ENCODE measurements at places on chromosomes 7 and 10. TPM values are rescaled to one million over a fixed set of nuclear protein-coding genes. Genes with fewer than 3 reads are reported as not detected.

- DNase-seq, result no peak
These were observed 84.4 kb upstream of the SEM1 start for GRCh38 chr7:96794063-96794462.

DNA sequence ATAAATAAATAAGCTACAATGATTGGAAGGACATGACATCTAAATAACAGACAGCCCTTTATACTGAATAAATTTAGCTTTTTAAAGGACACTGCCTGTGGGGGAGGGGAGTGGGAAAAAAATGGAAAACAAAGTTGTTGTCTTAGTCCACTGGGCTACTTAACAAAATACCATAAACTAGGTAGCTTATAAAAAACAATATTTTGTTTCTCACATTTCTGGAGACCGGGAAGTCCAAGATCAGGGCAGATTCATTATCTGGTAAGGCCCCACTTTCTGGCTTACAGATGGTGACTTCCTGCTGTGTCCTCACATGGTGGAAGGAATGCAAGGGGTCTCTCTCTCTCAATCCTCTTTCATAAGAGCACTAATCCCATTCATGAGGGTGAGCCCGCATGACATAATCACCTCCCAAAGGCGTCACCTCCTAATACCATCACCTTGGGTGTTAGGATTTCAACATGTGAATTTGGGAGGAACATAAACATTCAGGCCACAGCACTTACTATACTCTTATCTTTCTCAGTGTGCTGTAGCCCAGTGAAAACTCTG lies 43.0 kb downstream of the DNAJC12 start:
- no peak for DNase-seq

DNA sequence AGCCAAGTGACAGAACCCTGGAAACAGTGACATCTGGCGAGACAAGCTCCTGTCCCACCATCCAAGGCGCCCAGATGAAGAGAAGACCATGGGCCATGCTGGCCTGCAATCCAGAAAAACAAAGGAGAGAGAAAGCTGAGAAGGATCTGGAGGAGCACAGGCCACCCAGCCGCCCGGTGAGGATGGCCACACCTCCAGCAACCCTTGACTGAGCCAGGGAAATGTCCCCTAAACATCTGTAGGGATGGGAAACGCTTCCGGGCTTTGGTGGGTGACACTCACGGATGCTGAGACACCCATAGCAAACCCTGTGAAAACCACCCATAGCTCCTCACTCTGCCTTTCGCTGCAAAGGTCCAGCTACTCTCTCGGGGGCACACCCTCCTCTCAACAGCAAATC lies 32.0 kb downstream of the TCERG1L start:
- no peak for DNase-seq

DNA sequence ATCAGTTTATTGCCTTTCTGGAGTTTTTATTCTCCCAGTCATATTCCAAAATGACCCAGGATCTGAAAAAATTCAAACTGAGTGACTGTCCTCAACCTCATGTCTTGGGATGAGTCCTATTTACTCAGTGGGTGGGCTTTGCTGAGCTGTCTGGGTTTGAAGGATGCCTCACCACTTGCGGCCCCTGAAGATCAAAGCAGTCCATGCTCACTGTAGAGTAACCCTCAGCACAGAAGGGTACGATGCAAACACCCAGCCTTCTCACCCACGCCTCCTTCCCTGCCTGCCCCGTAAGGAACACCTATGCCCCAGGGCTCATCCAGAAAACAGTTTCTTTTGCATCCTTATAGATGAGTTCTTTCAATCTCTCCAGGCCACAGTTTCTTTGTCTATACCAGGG lies 42.2 kb upstream of the GRB10 start:
- DNase-seq, result no peak

DNA sequence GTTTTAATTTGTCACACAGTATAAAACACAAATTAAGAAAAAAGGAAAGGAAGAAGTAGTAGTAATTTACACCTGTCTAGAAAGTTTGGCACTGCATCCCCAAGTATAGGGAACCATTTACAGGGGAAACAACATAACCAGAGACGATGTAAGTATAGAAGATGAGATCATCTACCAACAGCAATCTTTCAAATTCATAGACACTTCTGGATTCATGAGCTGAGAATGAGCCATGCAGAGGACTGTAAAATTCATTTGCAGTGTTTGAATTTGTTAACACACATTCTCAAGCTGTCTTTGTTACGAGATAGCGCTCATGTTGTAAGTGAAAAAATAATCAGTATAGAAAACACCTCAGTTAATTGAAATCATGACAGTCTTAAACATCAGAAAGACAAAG lies 337.0 kb upstream of the MEOX2 start:
- no peak for DNase-seq

- DNase-seq, result no peak
These were observed 131.9 kb downstream of the AKR1D1 start for GRCh38 chr7:138208142-138208570.

GRCh38 chr10:20110125-20111100 lies 294.2 kb downstream of the PLXDC2 start:
- DNase-seq, result no peak

GRCh38 chr10:126580873-126581647 lies 89.4 kb downstream of the C10orf90 start:
- no peak for DNase-seq

DNA sequence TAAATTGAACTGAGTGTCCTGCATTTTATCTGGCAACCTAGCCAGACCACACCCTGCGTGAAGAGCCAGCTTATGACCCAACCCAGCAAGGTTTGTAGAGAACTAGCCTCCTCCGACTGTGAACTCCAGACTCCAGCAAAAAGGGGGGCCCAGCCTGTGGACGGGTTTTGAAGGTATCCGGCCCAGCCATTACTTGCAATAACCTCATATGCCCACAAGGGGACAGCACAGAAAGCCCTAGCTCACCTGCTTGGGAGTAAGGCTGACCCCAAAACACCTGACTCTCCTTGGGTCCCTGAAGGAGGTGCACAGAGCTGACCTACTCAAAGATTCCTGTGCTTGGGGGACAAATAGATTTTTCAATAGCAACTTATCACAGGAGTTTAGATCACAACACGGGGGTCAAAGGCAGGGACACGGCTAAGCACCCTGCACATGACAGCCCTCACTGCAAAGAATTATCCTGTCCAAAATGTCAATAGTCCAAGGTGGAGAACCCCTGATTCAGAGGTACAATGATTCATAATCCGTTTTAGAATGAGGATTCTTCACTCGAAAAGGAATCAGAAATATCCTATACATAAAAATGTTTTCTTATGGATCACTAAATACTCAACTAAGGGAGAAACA lies 4.6 kb downstream of the TRPV6 start:
- peak; percentile 33 for DNase-seq

GRCh38 chr10:35447693-35448407 lies 111.5 kb downstream of the CCNY start:
- DNase-seq, result peak; percentile 22

GRCh38 chr7:99008921-99009530 lies 130.7 kb downstream of the TRRAP start:
- DNase-seq, result no peak

DNA sequence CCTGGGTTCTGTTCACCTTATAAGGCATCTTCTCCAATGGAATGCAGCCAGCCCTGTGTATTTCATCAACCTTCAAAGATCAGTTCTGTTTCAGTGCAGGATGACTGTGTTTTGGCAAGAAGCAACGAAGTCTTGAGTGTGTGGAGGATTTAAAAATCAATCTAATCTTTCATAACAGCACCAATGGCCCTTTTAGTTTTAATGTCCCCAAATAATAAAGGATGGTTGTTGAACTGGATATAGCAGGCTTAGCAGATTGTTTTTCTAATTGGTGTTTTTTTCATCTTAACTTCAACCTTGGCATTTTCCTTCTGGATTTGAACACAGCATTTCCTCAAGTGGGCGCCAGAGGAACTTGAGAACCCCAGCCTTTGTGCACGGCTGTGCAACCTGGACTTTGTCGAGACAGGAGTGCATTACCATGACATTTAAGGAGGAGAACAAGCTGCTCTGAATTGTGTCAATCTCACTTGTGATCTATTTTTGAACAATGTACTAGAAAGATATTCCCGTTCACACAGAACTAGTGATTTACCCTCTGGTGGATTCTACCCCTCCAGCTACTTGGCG lies 313.3 kb upstream of the AKR1E2 start:
- DNase-seq, result no peak

- DNase-seq, result no peak
These were observed 12.2 kb downstream of the DNAJB9 start for GRCh38 chr7:108581655-108582491.

- no peak for DNase-seq
These were observed 6.8 kb upstream of the SNX8 start for GRCh38 chr7:2321020-2321419.

DNA sequence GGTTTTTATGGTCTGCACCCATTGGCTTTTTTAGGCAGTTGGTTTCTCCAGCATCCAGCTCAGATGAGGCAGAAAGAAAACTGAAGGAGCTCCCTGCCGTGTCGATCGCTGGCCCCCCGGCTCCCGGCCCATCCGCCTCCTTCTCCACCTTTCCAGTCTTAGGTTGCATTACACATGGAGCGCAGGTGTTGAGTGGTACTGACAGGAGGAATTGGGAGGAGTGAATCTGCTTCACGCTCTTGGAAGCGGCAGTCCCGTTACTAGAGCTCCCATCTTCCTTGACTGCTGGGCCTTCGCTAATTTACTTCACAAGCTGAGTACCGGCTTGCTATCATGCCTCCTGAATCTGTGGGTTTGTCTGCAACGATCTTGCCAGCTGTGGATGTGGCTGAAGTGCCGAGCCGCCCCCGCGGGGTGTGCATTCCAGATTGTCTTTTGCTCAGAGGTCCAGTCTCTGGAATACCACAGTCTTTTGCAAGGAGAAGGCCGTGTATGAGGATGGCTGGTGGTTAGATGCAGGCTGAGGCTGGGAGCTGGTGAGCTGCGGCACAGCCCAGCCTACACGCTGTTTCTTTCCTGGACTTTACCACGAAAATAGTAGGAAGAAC lies 17.1 kb downstream of the IQCE start:
- no peak for DNase-seq

DNA sequence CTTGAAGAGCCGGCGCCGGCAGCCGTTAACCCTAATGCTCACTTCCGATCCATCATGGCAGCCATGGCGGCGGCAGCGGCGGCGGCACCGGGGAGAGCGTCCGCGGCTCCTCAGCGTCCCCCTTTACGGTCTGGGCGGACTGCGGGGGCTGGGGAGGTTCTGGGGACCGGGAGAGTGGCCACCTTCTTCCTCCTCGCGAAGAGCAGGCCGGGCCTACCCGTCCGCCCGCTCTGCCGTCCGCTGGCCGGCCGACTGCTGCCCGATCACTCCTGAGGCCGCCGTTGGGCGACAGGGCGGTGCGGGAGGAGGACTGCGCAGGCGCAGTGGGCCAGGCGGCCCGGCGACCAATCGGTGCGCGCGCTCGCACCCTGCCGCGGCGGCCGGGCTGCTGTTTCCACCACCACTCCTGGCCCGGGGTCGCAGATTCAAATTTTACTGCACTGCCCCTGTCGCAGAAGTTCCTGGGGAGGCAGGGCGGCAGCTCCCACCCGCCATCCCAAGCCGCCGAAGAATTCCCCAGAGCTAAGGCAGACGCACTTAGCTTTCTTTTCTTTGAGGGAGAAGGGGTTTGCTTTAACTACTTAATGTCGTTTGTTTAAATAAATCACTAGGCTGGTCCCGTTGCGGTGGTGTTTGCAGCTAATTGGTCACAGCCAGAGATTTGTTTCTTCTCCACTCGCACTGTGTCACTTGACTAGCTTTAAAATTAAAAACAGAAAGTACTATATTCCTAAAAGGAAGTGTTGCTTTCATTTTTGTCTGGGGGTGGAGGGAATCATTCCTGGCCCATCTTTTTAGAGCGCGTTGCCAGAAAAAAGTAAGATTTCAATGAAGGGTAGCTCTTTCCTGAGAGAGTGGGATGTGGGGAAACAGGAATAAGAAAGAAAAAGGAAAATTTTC lies at the start of gene KIF5B:
KIF5B (minus strand) TSS at position 290 of the 900 bp plus-strand sequence. CDS start 452 bp downstream, outside the sequence.
- peak; percentile 85 for DNase-seq

FOXK1 gene
- 35.6 TPM for total RNA-seq

PALD1 gene
- 2.3 TPM for total RNA-seq

GPRIN2 gene
- total RNA-seq, result not detected

GAD2 gene
- not detected for total RNA-seq

PRPF18 gene
- total RNA-seq, result 22.9 TPM

BLNK gene
- total RNA-seq, result not detected
